Fibroblast of skin of back (primary cell): ENCODE measurements at places on chromosomes 7 and 10.

- no peak for DNase-seq
Observed at GRCh38 chr7:44292876-44293560, 32.4 kb downstream of the CAMK2B start.

- DNase-seq = no peak
Observed at GRCh38 chr10:70917226-70917625, 28.9 kb upstream of the PCBD1 start.

GRCh38 chr10:61280303-61280702 lies 172.9 kb downstream of the TMEM26 start:
- DNase-seq = peak; percentile 76

- DNase-seq = no peak
Observed at GRCh38 chr7:134900166-134900982, 85.9 kb upstream of the AGBL3 start.

GRCh38 chr10:14489522-14490177 lies 158.9 kb upstream of the FRMD4A start:
- DNase-seq = no peak

DNA sequence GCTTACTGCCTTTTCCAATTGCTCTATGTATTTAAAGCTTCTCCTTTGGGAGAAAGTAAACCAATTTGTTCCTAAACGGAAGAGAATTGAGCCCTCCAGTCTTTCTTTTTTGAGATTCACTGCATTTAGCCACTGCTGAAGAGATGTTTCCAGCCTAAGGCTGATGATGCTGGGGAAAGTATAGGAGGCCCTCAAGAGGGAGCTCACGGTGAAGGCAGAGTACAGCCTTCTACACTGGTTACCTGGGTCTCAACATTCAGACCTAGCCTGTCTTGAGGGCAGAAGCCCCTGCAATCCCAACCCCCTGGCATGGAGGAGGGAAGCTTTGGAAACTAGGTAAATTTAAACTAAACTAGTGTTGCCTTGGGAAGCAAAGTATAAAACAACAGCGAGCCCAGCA lies 316.7 kb upstream of the TPK1 start:
- DNase-seq = no peak

- no peak for DNase-seq
Observed at GRCh38 chr10:17290226-17290625, 62.2 kb downstream of the VIM start.

- DNase-seq = no peak
Observed at GRCh38 chr10:94997741-94998174, 59.3 kb downstream of the CYP2C9 start.
